Stimulated activated CD8-positive, alpha-beta memory T cell treated with anti-CD3 and anti-CD28 coated beads, Interleukin-15, amount 100 ng/mL, for 24 hours (primary cell): ENCODE measurements at places on chromosomes 4 and X.

DNA sequence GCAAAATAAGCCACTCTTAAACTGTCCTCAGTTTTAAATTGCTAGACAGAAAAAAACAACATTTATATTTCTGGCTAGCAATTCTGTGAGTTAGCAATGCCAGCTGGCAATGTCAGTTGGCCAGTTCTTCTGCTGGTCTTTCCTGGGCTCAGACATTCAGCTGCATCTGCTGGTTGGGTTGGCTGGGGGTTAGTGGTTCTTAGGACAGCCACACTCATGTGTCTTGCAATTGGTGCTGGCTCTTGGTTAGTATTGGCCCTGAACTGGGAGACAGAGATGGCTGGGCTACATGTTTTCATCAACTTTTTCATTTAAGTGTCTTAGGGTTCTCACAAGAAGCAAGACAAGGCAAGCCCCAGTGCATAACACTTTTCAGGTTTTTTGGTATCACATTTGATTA is 48.0 kb upstream of the PDLIM5 start:
- DNase-seq: no peak

DNA sequence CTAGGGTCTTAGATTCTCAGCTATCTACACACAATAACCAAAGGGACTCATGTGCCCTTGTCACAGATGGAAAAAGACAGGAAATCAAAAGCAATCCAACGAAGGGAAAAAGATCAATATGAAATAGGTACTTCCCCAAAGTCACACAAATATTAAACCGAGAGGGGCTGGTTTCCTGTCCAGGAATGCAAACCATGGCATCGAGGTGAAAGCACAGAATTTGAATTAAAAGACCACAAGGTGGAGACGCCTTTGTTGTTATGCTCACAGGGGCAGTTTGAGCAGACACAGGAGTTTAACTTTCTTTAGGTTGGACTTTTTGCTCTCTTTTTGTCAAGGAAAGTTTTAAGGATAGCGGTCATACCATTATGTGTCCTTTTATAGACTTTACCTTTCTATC is 14.3 kb downstream of the H2BW1 start:
- DNase-seq: no peak

DNA sequence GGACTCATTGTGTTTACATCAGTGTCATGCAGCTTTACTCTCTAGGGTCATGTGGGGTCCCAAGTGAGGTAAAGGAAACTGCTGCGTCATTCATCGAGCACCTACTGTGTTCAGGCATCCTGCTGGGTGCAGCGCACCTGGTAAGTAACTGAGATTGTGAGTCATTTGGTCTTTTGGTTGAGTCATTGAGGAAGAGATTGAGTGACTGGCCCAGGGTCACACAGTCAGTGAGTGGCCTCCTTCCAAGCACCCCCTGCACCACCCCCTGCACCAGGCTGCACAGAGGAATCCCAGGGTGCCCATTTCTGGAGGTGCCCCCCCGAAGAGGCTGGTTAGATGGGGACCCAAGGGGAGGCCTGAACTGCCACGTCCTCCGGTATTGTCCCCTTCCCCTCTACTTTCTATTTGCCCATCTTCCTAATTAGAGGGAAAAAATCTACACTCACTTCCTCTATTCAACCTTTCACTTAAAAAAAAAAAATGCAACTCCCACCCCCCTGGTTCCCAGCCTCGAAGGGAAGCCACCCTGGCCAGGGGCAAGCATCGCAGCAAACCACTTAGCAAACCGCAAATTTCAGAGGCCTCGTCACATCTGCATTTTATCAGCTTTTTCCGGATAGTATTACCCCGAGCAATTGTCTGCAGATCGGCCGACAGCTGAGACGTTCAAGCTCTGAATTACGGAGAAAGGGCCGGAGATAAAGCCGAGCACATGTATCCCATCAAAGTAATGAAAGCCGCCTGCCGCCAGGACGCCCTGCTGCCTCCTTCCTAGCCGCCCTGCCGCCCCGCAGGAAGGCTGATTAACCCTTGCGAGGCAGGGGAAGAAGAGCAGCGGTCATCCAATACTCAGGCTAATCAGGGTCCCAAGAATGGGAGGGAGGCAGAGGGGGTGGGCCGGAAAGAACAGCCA is 96.3 kb upstream of the MSX1 start:
- DNase-seq: no peak

DNA sequence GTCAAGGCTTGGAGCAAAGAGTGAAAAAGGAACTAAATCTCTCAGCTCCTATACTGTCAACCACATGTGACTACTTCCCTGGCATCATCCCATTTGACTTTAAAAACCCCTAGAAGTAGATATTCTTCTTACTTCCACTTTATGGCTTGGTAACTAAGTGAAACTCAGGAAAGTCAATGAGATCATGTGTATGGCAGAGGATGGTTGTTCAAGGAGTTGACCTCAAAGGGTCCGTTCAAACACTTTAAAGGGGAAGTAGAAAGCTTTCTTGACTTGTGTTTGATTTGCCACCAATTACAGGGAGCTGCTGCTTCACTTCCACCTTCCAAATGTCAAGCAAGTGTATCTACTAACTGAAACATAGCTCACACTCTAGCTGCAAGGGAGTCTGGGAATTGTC is 187.2 kb downstream of the RAB28 start:
- no peak for DNase-seq

DNA sequence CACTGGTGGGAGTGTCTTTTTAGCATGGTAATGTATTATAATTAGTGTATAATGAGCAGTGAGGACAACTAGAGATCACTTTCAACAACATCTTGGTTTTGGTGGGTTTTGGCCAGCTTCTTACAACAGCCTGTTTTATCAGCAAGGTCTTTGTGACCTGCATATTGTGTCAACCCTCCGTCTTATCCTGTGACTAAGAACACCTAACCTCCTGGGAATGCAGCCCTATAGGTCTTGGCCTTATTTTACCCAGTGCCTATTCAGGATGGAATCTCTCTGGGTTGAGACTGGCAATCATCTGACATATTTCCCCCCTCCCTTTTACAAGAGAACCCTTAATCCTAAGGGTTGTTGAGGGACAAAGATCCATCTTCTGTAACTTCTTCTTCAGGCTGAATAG is 21.9 kb upstream of the ADH4 start:
- no peak for DNase-seq

- DNase-seq: no peak
Observed at GRCh38 chrX:137858106-137858505, 292.2 kb downstream of the ZIC3 start.

DNA sequence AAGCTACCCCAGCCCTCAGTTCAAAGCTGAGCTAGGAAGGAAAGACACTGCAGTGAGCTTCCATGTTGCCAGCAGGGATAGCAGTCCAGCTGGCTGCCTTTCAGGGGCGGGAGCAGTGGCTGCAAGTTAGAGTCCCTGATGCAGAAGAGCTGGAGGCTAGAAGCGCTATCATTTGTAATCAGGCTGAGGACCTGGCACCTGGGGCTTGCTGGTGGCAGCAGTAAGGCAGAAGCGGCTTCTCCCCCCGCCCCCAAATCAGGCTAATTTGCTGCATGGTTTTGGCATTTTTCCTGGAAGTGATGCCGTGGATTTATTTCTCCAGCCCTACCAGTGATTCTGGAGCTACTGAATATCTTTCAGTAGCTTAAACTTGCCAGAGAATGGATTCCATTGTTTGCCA is 203.3 kb downstream of the CLCN4 start:
- DNase-seq: no peak

GRCh38 chrX:55715847-55716246 is 1.7 kb upstream of the RRAGB start:
- DNase-seq: no peak

DNA sequence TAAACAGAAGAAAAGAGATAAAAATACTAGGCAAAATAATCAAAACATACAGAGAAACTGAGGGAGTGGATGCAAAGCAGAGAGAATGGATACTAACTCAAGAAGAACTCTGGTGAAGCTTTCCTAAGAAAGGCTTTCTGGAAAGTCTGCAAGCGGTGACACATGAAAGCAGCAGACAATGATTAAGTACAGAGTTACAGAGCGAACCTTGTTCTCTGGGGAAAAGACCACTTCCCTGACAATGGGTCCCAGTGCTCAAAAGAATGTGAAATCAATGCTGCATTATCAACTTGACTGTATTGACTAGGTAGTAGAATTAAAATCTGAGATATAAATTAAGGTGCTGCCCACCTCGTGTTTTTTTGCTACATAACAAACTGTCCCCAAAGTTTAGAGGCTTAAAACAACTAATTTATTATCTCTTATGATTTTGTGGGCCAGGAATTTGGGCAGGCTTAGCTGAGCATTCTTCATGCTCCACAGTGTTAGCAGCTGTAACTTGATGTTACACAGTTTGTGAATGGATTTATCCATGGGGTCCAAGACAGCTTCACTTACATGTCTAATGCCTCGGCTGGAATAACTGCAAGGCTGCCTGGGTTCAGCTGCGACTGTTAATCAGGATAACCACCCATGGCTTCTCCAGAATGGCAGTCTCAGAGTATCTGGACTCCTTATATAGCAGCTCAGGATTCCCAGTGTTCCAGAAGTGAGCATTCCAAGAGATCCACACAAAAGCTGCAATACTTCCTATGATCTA is 106.9 kb upstream of the INPP4B start:
- no peak for DNase-seq

- DNase-seq: no peak
Observed at GRCh38 chr4:37434469-37434868, 189.9 kb downstream of the NWD2 start.

DNA sequence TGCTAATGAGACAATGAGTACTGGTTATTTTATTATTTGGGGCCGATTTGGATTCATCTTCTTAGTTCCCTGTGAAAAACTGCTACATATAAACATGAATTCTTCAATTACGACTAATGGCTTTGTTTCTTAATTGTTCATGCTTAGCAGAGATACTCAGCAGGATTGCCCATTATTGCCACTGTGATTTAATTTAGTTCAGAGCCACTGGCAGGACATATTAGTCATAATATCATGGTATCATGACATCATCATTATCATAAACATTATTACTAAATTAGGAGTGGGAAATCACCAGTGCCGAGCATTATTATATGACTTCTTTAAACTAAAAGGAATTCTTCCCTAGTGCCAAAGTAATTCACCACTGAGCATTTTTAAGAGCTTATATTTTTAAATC is 201.4 kb downstream of the SPOCK3 start:
- no peak for DNase-seq

GRCh38 chr4:147034372-147034771 is 88.7 kb upstream of the TTC29 start:
- DNase-seq: no peak

GRCh38 chr4:11428899-11429698 is 405 bp upstream of the HS3ST1 start:
- DNase-seq: no peak

GRCh38 chr4:76250962-76251361 is 559 bp upstream of the FAM47E start:
- no peak for DNase-seq

DNA sequence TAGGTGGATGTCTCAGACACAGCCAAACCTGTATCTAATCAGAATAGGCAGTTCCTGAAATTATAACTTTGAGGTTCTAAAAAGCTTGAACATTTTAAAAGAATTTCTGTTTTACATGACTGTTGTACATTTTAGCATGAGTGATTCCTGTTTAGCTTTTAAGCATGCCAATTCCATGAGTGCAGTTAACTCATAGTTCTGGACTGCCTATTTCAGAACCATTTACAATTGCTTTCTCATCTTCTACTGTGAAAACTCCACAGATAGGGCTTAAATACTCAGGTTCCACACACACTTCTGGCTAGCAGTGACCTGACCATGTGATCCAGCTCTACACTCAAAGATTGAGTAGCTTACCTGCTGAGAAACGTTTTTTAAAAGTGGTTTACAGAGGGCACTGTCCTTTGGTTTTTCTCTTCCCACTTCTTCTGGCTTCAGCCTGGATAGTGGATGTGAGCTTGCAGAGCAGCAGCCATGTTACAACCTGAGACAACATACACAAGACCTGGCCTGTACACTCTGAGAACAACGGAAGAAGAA is 280.8 kb downstream of the ANKRD50 start:
- no peak for DNase-seq

DNA sequence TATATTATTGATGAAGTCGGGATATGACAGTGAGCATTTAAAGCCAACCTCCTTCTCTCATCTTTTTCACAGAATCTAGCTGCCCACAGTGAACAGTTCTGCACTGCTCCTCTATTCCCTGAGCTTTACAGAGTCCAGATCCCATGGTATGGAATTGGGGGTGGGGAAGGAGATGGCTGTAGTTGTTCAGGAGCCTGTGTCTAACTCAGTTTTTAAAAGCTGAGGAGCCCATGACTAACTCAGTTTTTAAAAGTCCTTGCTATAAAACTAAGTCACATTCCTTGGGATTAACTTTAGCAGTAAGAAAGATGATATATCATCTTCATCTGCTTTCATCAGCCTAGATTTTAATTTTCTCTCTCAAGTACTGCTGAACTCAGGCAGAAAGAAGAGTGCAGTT is 96.4 kb upstream of the STIM2 start:
- no peak for DNase-seq

- no peak for DNase-seq
Observed at GRCh38 chr4:113858924-113859323, 97.4 kb upstream of the CAMK2D start.
